ENCODE measurements at places on chromosomes 3 and 15.

- no peak for DNase-seq
These were observed 510.2 kb upstream of the MDFIC2 start for GRCh38 chr3:70822669-70823068.

DNA sequence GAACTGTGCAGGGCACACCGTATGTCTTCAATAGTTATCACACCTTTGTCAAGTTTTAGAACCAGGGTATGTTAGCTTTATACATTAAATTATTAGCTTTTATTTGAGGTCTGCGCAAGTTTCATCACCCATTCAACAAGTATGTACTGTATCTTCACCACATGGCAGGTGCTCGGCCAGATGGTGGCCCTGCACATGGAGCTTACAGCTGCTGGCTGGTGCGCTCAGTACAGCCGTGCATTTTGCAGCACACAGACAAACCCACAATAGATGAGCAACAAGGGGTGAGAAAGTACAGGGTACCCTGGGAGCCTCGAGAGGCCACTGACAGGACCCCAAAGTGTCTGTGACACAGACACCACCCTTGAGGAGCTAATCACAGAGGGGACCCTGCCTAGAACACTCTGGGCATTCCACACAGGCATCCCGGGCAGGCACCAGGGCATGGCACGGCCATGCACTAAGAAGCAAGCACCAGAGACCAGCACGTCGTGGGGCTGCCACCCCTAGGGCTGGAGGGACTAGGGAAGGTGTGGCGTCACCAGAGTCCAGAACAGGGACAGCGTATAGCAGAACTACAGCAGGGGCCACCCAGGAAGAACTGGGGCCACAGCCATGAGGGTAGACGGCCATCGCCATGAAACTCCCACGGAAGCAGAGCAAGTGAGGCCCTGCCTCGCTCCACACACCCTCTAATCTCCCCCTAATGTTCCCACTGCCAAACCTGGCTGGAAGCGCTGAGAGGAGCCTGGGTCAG lies 27.4 kb downstream of the ZXDC start:
- DNase-seq: no peak

- no peak for DNase-seq
These were observed 36.2 kb downstream of the ILDR1 start for GRCh38 chr3:121985846-121986245.

GRCh38 chr3:155917781-155918180 lies 47.3 kb downstream of the GMPS start:
- DNase-seq: no peak

DNA sequence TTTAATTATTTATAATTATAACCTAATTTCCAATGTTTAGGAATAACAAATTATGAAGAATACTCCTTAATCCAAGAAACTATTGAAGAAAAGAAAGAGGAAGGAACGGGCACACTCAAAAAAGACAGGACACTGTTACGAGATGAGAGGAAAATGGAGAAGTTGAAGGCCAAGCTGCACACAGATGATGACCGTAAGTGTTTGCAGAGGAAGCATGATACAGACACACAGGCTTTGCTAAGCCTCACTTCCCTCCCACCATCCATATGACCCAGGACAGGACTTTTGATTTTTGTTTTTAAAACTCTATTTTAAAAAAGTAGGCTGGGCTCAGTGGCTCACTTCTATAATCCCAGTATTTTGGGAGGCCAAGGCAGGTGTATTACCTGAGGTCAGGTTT lies 389.4 kb upstream of the TPM1 start:
- DNase-seq: no peak

DNA sequence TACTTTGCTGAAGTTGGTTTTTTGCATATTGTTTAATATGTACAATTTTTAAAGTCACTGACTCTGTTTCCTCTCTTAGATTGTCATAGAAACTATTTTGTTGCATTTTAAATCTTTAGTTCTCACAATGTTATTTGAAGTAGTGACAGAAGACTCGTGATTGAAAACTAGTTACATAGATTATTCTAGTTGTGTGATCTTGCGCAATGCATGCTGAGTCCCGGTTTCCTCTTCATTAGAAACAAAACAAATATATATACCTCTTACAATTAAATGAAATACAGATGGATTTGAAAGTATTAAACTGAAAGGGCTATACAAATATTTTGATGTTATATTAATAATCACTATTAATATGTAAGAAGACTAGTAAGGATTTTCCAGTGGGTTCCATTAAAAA lies 333.0 kb downstream of the LPP start:
- no peak for DNase-seq

DNA sequence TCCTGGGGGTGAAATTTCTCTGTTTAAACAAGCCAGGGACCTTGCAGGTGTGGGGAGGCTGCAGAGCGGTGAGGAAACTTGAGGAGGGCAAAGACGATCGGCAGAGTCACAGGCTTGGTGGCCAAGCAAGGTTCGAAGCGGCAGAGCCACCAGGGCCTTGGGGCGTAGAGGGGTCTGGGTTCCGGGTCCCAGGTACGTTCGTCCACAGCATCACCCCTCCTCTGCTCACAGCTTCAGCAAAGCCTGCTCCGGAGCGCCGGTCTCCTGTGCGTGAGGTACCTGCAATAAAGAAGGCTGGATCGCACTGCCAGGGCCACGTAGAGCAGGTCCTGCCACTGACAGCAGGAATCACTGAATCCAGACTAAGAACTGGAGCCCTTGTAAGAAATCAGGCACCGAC lies 66.8 kb upstream of the PCSK6 start:
- DNase-seq: no peak

DNA sequence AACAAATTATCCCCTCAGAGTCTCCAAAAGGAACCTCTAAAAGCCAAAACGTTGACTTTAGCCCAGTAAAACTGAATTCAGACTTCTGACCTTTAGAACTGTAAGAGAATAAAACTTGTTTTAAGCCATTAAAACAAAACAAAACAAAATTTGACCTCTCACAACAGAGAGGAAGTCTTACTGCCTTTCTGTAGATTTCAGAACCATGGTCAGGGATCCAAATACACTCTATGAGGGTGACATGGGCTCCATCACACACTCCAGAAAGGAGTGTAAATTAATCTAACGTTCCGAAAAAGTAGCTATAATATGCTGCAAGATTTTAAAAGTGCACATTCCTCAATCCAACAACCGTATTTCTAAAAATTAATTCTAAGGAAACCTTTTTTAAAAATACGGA lies 19.2 kb upstream of the RPL14 start:
- DNase-seq: no peak

- DNase-seq: no peak
These were observed 76.0 kb downstream of the TAMM41 start for GRCh38 chr3:11770477-11771391.

GRCh38 chr15:88509964-88510363 lies 36.5 kb downstream of the DET1 start:
- no peak for DNase-seq

DNA sequence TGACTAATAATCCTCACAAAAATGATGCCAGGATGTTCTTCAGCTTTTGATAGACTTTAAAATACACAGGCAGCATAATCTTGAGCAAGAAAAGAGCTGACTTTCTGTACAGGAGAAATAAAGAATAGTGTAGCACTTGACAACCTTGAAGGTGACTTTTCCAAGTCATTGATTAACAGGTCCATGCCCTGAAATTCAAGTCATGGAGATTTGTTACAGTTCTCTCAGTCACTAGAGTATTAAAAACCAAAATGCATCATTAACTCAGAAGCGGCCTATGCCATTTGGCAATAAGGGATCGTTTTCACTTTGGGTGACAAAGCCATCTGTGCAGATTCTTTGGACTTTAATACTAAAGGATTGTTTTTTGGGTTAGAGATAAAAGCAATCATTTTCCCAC lies 692.7 kb upstream of the SGO1 start:
- no peak for DNase-seq
